Muscle of arm (tissue), 14 donors: ENCODE measurements at places on chromosomes 5 and 9. TPM values are rescaled to one million over a fixed set of nuclear protein-coding genes. Genes with fewer than 3 reads are reported as not detected.
A peak's percentile ranks its signal among the peaks of the same experiment; 100 is the strongest.

DNA sequence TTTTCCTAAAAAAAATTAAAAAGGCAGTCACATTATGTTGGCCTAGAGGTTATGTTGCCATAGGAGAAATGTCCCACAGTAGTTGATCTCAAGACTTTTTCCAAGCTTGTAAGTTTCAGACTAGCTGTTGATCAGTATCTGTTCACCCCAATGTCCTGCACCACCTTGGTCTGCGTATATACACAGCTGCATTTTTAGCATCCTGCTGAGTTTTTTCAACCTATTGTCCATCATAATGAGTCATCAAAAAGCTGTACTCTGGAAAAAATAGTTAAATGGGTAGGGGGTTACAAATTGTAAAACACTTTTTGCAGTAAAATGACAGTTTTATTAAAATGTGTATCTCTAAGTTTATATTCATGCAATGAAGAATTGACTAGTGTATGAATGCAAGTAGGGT, 53.2 kb upstream of the TMEM171 start:
- DNase-seq: no peak

Gene ALDH1A1
- 45.1 TPM for polyA plus RNA-seq

- no peak for DNase-seq
Observed at GRCh38 chr5:175096469-175097165, 347.4 kb downstream of the DRD1 start.

DNA sequence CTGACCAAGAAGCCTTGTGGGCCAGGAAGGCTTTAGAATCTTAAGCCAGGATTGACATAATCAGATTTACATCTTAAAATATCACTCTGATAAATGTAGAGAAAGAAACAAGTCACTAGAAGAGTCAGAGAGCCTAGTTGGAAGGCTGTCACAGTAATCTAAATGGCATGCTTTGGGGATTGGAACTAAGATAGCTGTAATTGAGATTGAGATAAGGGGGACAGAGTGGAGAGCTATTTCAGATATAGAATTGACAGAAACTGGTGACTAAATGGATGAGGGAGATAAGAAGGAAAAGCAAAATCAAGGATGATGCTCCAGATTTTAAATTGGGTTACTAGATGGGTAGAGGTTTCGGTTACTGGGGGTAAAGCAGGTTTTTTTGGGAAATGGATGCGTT, 100.5 kb downstream of the XRCC4 start:
- DNase-seq: no peak

- DNase-seq: peak; percentile 14
Observed at GRCh38 chr9:81787747-81788632, 98.6 kb upstream of the TLE1 start.

- no peak for DNase-seq
Observed at GRCh38 chr9:3124001-3124400, 280.1 kb upstream of the PUM3 start.

GRCh38 chr5:179278546-179278945, 66.7 kb downstream of the ADAMTS2 start:
- no peak for DNase-seq

- DNase-seq: no peak
Observed at GRCh38 chr5:66498791-66499207, 97.4 kb upstream of the MAST4 start.

DNA sequence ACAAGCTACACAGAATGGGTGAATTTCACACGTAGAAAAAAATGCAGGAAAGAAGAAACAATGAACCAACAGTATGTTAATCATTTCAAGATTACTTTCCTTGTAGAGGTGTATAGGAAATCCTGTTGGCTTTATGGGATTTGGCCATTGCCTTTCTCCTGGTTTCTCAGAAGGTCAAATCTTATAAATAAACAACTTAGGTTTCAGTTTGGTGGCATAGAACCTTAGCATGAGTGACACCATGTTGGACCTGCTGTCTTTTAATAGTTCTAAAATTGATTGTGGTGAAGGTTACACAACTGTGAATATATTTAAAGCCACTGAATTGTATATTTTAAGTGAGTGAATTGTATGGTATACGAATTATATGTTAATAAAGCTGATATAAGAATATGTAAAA, 16.7 kb upstream of the NDFIP1 start:
- no peak for DNase-seq

Gene SHISAL2B
- polyA plus RNA-seq: 0.60 TPM

DNA sequence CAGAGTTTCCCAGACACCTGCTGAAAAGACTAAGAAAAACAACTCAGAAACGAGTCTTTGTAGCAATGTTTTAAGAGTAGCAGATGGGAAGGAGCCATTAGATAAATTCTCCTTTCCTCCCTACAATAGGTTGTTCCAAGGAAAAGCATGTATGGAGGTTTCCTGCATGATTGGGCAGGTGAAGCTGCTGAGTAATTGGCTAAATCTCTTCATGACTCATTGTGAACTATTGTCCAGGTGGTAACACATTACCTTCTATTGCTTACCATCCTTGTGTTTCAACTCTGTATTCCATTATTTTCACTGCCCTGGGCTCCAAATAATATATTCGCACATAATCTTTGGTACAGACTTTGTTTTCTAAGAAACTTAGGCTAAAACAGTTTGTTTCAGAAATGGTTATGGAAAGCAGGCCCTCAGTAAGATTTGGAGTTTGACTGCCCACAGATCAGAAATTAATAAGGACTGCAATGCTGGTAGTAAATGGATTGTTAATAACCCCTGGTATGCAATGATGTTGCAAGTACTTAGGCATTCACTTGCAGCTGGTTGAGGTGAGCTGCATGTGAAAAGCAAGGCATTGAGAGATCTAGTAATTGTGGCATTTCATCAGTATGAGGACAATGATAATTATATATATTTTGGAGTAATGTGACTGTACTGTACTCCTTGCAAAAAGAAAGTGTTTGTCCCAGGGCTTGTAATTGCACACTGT, 281.4 kb upstream of the VLDLR start:
- DNase-seq: no peak

DNA sequence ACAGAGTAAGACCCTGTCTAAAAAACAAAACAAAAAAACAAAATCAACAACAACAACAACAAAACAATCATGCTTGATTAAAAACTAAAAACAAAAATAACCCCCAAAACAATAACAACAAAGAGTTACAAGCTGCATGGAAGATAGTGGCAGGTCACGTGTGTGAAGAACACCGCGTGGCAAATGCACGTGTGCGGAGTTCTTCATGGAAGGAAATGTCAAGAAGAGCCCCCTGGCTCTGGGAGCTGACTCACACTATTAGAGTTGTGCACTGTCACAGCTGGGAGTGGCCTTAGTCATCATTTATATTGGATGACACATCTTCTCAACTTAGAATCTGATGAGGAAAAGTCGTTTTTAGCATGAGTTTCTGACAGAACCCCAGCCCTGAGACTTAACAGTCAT, 110.5 kb downstream of the JMY start:
- no peak for DNase-seq

DNA sequence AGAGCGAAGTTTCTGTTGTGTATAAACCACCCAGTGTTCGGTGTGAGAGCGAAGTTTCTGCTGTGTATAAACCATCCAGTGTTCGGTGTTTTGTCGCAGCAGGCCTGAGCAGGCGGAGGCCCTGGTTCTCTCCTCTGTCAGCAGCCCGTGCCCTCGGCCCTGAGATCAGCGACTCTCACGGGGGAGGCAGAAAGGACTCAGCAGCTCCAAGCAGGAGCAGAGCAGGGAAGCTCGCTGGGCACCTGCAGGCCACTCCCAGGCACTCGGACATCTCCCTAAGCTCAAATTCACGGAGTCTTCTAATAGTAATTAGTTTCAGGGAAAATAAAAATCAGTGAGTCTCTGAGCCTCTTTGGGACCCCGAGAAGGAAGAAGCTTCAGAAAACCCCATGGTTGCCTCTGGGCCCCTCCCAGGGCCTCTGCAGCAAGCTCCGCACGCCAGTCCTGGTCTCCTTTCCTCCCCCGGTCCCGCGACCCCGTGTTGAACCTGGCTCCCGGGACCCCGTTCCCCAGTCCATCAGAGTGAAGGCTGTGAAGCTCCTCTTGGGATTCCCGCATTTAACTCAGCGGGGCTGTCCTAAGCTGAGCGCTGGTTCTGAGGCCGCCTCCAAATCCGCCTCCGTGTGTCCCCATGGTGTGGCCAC, 81.9 kb upstream of the ADAMTS2 start:
- DNase-seq: no peak

GRCh38 chr5:180541710-180542109, 47.5 kb downstream of the CNOT6 start:
- DNase-seq: no peak

Gene AK8
- polyA plus RNA-seq: 0.91 TPM

GRCh38 chr5:175861337-175862130, 9.8 kb upstream of the CPLX2 start:
- DNase-seq: no peak

DNA sequence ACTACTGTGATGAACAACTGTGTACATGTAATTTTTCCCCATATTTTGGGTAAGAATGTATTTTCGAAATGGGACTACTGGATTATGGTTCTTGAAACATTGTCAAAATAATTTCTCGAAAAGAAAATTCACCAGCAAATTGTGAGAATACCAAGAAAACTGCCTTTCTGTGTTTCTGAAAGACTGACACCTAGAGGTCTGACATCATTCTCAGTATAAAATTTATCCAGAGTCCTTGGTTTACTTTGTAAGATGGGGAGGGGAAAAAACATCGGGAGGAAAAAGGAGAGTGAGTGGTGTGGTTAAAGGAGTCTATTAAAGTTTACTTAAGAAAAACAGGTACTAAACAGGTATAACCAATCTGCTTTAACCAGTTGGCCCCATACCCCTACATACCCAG, 149.2 kb downstream of the CEP120 start:
- no peak for DNase-seq

Gene TEX48
- polyA plus RNA-seq: not detected

GRCh38 chr5:125293223-125293622, 546.8 kb upstream of the ZNF608 start:
- no peak for DNase-seq

DNA sequence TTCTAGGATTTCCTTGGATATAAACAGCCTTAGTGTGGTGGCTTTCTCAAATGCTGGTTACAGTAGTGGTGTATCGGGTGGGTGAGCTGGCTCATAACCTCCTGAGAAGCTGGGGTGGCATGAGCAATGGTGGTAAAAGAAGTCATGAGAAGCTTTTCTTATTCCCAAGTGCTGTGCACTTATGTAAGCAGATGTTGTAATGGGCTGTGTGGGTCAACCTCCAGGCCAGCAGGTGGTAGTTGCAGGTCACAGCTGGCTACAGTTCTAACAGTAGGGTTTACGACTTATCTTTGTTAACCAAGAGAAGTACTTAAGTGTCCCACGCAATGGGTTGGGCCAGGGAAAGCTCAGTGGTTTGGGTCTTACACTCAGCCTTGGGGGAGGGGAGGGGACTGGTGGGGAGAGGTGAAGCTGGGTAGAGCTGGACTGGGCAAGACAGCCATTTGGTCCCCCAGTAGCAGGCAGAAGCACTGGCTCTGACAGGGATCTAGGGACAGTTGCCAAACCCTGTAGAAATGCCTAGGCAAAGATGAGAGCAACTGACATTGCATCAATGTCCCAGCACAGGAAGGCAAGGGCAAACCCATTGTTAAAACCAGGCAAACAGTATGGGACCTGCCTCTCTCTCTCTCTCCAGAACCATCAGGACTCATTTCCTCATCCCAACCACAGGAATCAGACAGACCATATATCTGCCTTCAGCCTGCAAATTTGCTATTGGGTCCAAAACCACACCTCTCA, 76.8 kb downstream of the RNF130 start:
- DNase-seq: no peak

- DNase-seq: no peak
Observed at GRCh38 chr9:134357631-134358025, 31.4 kb downstream of the RXRA start.

Gene FAM163B
- not detected for polyA plus RNA-seq

Gene ADAMTS13
- 8.2 TPM for polyA plus RNA-seq

- DNase-seq: peak; percentile 83
Observed at GRCh38 chr9:111195766-111196165, 134.3 kb downstream of the OR2K2 start.

- no peak for DNase-seq
Observed at GRCh38 chr9:86788456-86788855, 158.8 kb downstream of the GAS1 start.

Gene DBN1
- 196 TPM for polyA plus RNA-seq

Gene GGTA1
- 9.6 TPM for polyA plus RNA-seq

DNA sequence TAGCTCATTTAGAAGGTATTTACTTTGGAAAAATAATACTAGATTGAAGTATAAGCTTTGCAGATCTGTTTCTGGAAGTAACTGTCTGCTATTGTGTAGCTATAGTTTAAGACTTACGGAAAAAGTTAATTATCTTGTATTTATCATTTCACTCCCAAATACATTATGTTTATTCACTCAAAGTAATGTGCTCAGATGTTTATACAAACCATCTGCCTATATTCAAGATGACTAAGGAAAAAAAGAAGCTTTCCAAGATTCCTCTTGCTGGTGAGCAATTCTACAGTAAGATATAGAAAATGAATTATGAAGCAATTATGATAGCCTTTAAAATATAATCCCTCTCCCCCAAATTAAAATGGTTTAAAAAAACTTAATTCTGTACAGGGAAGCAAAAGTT, 137.9 kb downstream of the KIAA0825 start:
- DNase-seq: no peak

- no peak for DNase-seq
Observed at GRCh38 chr5:178277346-178277745, 44.7 kb upstream of the PHYKPL start.

DNA sequence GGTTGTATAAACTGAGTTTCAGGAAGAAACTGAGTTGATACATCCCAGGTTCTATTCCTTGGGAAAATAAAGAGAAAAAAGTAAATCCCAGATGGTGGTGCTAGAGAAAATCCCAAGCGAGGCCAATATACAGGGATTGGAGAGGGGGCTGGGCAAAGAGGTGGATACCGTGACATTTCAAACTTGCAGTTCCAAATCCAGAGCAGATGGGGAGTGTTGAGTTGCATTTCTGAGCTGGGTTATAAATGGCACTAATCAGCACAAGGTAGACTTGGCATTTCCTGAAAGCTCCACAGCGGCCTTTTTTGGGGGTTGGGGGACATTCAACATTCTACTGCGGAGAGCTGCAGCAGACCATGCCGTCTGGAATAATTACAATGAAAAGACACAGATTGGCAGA, 224.4 kb downstream of the NXNL2 start:
- no peak for DNase-seq
